D721Med (cell line): ENCODE measurements at places on chromosomes 11 and 22.

- no peak for DNase-seq
Measured at GRCh38 chr11:96160732-96161306, 182.2 kb downstream of the MAML2 start.

- no peak for DNase-seq
Measured at GRCh38 chr11:8567602-8568198, 26.3 kb downstream of the STK33 start.

GRCh38 chr11:32729976-32730375 lies 64.5 kb downstream of the CCDC73 start:
- DNase-seq = no peak

DNA sequence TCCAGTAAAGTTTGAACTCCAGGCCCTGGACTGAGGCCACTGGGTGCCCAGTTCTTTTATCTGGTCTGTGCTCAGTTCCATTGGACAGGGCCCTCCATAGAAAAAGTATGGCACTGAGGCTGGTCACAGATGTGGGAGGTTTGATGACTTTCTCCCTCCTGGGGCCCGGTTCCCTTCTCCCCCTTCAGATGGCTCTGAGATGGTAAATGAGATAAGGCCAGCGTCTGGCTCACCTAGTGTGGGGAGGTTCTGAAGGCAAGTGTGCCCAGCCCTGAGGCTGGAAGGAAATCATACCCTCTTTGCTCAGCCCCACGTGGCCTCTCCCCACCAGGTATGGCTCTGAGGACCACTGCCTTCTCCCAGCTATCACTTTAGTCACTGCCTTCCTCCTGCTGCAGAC lies 1.5 kb upstream of the CLDN5 start:
- no peak for DNase-seq

DNA sequence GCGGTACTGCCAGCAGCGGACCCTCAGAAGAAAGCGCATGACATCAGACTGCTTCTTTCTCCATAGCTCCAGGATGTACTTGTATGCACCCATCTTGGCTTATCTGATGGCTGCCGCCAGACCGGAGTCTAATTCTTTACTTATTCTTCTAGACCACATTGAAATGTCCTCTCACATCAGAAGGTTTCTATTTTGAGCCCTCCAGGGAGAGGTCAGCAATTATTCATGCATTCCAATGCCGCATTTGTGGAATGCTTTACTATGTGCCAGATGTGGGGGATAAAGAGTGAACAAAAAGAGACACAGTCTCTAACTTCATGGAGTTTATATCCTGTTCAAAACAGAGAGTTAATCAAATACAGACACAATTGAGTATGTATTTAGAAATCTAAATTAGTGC lies 230.1 kb downstream of the MIAT start:
- no peak for DNase-seq

DNA sequence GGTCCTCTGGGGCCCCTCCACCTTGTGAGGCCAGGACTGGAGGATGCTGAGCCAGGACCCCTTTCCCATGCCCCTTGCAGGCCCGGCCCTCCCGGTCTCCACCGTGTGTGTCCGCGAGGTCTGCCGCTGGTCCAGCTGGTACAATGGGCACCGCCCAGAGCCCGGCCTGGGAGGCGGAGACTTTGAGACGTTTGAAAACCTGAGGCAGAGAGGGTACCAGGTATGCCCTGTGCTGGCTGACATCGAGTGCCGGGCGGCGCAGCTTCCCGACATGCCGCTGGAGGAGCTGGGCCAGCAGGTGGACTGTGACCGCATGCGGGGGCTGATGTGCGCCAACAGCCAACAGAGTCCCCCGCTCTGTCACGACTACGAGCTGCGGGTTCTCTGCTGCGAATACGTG lies 17.9 kb downstream of the MUC5B start:
- DNase-seq = no peak

DNA sequence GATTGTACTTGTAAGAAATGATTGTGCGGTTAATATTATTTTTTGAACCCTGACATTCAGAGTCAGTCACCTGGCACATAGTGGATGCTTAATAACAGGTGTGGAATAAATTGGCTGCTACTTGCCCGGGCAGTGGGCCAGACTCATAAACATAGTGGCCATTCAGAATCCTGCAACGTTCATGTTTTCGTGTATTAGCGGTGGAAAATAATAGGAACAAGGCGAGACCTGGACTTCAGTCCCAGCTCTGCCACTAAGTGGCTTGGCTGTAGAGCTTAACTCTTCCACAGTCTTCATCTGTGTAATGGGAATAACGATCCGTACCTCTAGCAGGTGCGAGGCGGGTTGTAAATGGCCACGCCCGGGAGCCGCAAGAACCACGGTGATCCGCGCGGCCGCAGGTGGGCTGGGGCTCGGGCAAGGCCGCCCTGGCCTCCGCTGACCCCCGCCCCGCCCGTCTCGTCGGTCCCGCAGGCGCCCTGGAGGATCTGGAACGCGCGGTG lies 761 bp upstream of the TMEM25 start:
- no peak for DNase-seq

DNA sequence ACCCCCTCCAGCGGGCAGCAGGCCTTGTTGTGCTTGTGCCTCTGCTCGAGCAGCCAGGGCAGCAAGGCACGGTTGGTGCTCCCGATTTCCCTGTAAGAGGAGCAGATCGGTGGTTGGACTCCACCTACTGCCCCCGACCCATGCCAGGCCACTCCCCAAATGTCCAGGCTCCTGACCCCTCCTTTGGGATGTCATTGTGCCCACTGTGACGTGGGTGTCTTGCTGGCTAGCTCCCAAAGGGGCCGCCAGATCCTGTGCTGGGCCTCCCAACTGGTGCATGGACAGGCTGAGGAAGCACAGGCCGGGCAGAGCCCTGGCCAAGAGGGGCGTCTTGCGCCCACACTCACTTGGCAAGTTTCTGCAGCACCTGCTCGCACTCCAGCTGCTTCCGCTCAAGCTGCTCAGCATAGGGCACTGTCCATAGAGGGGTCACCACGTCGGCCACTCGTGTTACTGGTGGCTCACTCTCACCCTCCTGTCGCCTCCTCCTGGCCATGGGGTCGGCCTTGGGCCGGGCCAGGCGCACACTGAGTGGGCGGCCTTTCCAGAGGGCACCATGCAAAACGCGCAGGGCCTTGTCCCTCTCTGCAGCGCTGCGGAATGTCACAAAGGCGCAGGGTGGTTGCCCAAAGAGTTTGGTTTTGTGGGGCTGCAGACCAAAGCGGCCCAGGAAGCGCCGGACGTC lies at the start of gene RANBP1:
TSS of gene RANBP1 (plus strand) at position 414 of the 685 bp plus-strand sequence. CDS start at position 495, 81 bp downstream.
- no peak for DNase-seq

GRCh38 chr11:119206511-119207414 lies 624 bp downstream of the CBL start:
- no peak for DNase-seq

DNA sequence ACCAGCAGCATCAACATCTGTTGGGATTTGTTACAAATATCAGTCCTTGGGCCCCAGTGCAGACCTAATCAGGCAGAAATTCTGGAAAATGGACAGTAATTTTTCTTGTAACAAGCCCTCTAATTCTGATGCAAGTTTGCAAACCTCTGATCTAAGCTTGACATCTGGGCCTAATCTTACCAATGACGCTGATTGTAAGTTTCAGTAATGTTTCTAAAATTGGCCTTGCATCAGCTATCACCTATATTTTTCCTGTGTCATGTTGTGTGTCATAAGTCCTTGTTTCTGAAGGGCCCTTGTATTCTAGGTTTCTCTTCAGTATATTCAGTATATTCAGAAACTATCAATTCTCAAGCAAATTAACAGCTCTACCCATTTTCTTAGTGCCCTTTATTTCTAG lies 36.4 kb downstream of the ZNF215 start:
- DNase-seq = no peak

GRCh38 chr11:69450064-69450856 lies 31.2 kb upstream of the LINC01488 start:
- DNase-seq = no peak

- DNase-seq = no peak
Measured at GRCh38 chr11:10856689-10857458, 979 bp downstream of the ZBED5 start.

DNA sequence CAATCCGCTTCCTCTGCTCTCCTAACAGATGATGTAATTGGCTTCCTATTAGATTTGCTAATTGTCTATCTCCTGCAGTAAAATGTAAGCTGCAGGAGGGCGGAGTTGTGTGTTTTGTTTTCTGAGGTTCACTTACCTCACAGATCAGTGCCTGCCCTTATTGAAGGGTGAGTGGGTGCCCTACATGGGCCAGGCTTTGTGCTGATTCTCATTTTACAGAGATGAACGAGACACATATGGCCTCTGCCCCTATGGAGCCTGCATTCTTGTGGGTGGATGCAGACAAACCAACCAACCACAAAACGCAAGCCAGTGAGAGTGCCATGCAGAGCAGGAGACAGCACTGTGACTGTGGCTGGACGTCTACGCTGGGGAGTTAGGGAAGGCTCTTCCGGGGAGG lies 9.9 kb downstream of the TESMIN start:
- no peak for DNase-seq

- no peak for DNase-seq
Measured at GRCh38 chr11:23555085-23555484, 694.8 kb upstream of the CCDC179 start.

DNA sequence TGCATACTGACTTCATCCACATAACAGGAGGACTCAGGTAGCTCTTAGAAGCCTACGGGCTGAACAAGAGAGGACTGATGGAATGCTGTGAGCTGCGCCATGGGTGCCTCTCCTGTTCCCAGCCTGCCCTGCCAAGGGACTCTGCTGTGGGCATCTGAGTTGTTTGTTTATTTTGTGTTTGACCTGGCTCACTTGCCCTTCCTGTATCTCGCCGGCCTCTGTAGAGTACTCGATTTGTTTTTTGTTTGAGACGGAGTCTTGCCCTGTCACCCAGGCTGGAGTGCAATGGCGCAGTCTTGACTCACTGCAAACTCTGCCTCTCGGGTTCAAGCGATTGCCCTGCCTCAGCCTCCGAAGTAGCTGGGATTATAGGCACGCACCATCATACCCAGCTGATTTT lies 1.8 kb downstream of the TTC38 start:
- DNase-seq = no peak

DNA sequence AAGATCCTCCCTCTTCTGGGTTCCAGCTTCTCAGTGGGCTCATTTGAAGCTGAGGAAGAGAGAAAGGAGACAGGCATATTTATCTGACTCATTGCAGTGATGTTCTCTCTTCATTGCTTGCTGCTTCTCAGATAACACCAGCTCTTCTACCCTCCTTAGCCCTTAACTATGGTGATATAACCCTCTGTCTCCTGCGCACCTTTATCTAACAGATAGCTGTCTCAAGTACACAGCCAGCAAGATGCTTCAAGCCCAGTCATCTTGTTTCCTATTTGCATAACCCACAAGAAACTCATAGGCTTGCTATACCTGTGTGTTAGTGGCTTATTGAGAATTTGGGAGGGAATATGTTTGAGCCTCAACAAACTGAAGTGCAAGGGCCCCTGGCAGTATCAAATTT lies 12.6 kb downstream of the PRSS23 start:
- no peak for DNase-seq

- no peak for DNase-seq
Measured at GRCh38 chr11:128492903-128493569, 94.3 kb downstream of the ETS1 start.

- DNase-seq = no peak
Measured at GRCh38 chr11:66891851-66892660, 35.2 kb downstream of the LRFN4 start.

DNA sequence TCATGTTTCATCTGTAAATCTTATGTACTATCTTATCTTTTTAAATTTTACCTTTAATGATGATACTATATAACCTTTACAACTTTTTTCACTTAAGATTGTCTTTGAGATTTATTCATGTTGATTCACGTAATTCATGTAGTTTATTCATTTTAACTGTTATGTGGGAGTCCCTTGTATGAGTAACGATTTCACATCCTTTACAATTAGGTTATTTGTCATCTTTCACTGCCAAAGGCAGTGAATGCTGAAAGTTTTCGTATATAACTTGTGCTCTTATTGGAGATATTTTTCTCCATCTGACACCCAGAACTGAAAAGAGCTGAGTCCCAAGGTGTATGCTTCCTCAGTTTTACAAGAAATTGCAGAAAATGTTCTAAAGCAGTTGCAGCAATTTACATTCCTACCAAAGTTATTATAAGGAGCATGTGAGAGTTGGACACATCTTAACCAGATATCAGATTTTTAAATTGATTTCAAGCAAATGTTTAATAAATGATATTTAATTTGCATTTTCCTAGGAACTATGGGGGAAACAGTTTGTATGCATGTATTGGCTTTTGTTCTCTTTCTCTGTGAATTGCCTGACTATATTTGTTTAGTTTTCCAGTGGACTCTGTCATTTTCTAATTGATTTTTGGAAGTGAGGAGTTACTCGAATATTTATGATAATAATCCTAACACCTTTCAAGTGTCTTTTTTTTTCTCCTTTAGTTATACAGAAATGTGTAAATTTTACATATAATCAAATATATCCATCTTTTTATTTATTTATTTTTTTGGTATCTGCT lies 6.4 kb downstream of the ARL14EP start:
- no peak for DNase-seq

DNA sequence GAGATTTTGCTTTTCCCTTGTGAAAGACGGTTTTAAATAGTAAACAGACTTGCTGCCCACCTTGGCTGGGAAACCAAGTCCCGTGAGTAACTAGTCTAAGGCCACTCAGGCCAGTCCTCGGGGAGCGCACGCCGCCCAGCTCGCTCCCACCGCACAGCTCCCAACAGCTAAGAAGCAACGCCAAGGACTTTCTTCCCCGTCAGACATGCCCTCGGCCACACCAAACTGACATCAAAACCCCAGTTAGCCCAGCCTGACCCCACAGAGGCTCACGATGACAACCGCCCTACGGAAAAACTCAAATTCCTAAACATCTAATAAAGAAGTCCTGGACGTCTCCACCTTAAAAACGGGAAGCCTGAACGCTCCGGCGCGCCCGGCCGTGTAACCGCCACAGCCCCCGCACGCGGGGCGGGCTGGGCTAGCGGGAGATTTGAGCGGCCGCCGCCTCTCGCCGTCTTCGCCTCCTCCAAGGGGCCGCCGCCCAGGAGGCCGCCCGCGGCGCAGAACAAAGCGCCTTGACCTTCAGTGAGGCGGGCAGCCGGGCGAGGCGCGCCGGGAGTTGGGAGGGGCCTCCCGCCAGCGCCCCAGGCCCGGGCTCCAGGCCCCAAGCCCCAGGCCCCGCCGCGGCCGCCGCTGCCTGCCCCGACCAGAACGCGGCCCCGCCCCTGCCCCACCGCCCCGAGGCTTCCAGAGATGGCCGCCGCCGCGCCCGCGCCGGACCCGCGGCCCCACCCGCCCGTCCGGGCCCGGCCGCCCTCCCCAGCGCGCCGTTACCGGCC lies 486 bp downstream of the NAP1L4 start:
- no peak for DNase-seq

DNA sequence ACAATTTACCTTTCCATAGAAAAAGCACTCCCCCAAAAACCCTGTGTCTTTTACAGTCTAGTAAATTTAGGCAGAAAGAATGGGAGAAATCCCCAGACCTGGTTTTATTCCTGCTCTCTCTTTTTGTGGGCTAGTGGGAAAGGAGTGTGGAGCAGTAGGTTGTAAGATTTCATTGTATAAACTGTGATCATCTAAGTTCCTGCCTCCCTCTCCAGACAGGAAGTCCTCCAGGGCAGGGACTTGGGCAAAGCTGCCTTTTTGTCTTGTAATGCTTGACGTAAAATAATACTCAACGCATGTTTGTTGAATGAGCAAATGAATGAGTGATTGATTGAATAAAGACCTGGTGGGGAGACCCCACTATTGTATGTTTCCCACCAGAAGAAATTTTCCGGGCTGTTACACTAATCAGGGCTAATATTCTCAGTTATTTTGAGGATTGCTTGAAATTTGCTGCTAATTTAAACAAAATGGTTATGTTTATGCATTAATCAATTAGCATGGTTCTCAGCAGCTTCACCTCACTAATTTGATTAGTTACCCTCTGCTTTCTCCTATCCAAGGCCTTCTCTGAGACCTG lies 36.3 kb downstream of the CSNK2A3 start:
- no peak for DNase-seq

- no peak for DNase-seq
Measured at GRCh38 chr22:40463683-40464082, 93.3 kb downstream of the SGSM3 start.
